Camera-type eye (tissue), 1 donor: ENCODE measurements at places on chromosomes 12 and 14. TPM values are rescaled to one million over a fixed set of nuclear protein-coding genes. Genes with fewer than 3 reads are reported as not detected.

Gene KRT82
- not detected for total RNA-seq

Gene MSRB3
- 41.6 TPM for total RNA-seq

Gene ESR2
- 0.88 TPM for total RNA-seq

Gene EMP1
- 189 TPM for total RNA-seq

Gene TUNAR
- total RNA-seq, result 6.1 TPM

Gene NRXN3
- total RNA-seq, result 101 TPM

Gene TMEM63C
- total RNA-seq, result 1.6 TPM

Gene LIN7A
- total RNA-seq, result 35.1 TPM

Gene OR4K17
- not detected for total RNA-seq

Gene SERPINA5
- total RNA-seq, result 0.66 TPM

Gene TBX5
- 3.3 TPM for total RNA-seq

Gene BATF
- 2.1 TPM for total RNA-seq

Gene RPS6KL1
- 32.7 TPM for total RNA-seq

Gene REP15
- 1.4 TPM for total RNA-seq

Gene PLA2G1B
- total RNA-seq, result not detected
